ENCODE measurements at places on chromosomes 3 and 15. TPM values are rescaled to one million over a fixed set of nuclear protein-coding genes. Genes with fewer than 3 reads are reported as not detected.

DNA sequence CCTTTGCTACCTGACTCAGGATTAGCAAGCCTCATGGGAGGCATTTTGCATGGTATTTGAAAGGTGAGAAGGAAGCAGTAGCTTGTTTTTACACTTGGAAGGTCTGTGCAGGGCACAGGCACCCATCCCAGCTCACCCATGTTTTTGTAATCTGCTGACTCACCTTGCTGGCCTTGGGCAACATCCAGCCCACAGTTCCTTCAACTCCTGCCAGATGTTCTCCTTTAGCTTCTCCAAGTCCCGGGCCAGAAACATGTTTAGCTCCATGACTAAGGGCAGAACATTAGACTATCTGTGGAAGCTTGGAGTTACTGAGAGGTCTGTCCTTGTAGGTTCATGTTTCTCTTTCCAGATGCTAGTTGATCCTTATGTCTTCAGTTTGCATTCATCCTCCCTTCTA lies 12.4 kb upstream of the ZNF770 start:
- H3K4me1 ChIP-seq, result no peaks in the 10 kb centered on the region
- H3K36me3 ChIP-seq, result no peaks in the 10 kb centered on the region
- H3K27me3 ChIP-seq, result no peaks in the 10 kb centered on the region
- H3K4me3 ChIP-seq, result no peak overlapping the region

DNA sequence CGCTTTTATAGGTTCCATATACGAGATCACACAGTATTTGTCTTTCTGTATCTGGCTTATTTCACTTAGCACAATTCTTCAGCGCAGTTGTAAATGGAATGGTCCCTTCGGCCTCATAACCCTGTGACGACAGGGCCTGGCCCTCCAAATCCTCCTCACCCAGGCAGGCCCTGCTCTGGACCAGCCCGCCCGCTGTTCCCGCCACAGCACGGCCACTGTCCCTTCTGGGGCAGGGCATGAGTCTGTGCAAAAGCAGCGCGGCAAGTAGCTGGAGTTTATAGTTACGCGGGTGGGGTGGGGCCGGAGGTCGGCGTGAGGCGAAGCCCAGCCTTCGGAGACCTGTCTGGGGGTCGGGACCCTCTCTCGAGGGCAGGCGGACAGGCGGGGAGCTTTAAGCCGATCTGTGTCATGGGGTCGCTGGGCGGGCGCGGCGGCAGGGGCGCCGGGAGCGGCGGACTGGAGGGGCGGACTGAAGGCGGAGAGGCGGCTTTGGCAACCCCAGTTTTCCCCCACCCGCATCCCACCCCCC lies 543 bp downstream of the ARPIN start:
- H3K4me1 ChIP-seq, result peaks cover 33% of the 10 kb centered on the region
- H3K4me3 ChIP-seq, result peak overlapping the region; percentile 92
- peak; percentile 70 for DNase-seq
- H3K27ac ChIP-seq, result peak overlapping the region; percentile 84

- no peak overlapping the region for H3K27ac ChIP-seq
- no peaks in the 10 kb centered on the region for H3K27me3 ChIP-seq
- no peak for DNase-seq
- no peaks in the 10 kb centered on the region for H3K36me3 ChIP-seq
- no peaks in the 10 kb centered on the region for H3K4me1 ChIP-seq
These were observed 34.5 kb upstream of the SKOR1 start for GRCh38 chr15:67790610-67791319.

The DLEC1 gene
- not detected for total RNA-seq

The KCNH8 gene
- total RNA-seq, result 2.8 TPM

- H3K27ac ChIP-seq, result peak overlapping the region; percentile 95
- DNase-seq, result peak; percentile 62
- H3K4me3 ChIP-seq, result no peak overlapping the region
- H3K27me3 ChIP-seq, result no peaks in the 10 kb centered on the region
- H3K36me3 ChIP-seq, result no peaks in the 10 kb centered on the region
These were observed 15.9 kb upstream of the SMAD3 start for GRCh38 chr15:67049351-67050044.

DNA sequence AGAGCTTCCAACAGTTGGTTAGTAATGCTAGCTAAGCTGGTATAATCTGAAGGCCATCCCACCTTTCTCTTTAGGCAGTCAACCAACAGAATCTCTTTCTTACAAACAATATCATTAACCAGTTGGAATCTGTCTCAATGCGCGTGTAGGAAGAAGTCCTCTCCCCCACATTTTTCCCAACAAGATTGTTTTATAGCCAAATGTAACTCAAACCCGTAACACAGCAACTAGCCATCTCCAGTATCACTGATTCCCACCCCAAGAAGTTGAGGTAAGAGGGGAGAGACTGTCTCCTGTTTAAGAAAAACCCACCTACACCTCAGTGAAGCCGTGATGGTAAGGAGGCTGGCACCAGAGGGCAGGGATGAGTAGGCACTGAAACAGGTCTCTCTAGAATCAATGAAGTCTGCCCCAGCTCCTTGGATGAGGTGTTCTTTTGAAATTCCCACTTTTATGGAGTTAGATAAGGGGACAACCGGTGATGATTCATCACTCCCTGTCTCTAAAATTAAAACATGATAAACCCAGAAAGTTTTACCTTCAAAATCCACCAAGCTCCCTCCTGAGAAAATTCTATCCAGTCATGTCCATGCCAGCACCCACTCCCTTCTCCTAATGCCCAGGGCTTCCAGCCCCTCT lies 30.9 kb downstream of the CDC25A start:
- H3K4me3 ChIP-seq, result no peak overlapping the region
- peaks cover 22% of the 10 kb centered on the region for H3K36me3 ChIP-seq
- no peak for DNase-seq
- H3K27ac ChIP-seq, result no peak overlapping the region
- H3K27me3 ChIP-seq, result no peaks in the 10 kb centered on the region

DNA sequence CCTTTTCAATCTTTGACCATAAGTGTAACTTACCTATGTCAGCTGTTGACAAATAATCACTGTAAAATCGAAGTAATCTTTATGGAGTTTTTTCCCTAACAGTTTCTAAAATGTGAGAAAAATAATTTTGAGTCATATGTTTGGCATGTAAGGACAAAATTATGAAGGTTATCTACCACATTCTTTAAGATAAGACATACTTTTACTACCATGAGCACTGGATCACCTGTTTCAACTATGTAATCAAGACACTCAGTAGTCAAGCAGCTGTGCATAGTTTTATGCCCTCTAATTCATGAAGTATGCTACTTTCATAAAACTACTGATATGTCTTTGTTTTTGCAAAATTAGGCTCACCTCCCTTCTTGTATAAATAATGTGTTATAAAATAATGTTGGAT lies 12.1 kb downstream of the FGF7 start:
- H3K27me3 ChIP-seq, result no peaks in the 10 kb centered on the region
- H3K36me3 ChIP-seq, result no peaks in the 10 kb centered on the region
- no peak for DNase-seq
- H3K4me1 ChIP-seq, result no peaks in the 10 kb centered on the region

The GP9 gene
- not detected for total RNA-seq

DNA sequence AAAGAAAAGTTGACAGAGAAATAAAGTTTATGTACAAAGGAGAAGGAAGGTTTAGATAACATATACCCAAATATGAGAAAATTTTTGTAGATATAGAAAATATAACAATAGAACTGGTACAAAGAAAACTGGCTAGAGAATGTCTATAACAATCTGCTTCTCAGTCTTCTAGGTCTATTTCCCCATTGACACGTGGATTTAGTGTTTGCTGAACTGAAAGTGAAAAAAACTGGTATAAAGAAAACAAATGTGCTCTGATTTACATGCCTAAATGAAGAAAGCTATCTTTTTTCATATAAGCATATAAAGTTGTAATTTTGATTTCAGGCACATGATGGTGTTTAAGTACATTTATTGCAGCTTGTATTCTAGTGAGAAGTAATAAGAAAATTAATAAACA lies 9.8 kb downstream of the KCNMB2 start:
- no peak for DNase-seq
- H3K27ac ChIP-seq, result no peak overlapping the region
- no peaks in the 10 kb centered on the region for H3K36me3 ChIP-seq
- H3K27me3 ChIP-seq, result no peaks in the 10 kb centered on the region
- no peaks in the 10 kb centered on the region for H3K4me1 ChIP-seq

DNA sequence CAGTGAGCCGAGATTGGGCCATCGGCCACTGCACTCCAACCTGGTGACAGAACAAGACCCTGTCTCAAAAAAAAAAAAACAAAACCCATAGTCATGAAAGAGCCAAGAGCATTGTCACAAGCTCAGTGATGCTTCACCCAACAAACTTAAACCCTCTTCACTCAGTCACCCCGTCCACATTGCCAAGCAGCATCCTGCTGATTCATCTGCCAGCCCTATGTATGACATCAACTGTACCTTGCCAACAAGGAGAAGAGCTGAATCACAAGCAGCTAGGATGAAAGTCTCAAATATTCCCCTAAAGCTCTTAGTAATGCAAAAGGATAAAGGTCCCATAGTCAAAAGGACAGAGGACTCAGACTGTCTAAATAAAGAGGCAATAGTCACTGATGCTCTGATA lies 90.0 kb downstream of the ANO10 start:
- H3K27ac ChIP-seq, result no peak overlapping the region
- no peaks in the 10 kb centered on the region for H3K27me3 ChIP-seq
- no peaks in the 10 kb centered on the region for H3K36me3 ChIP-seq

The ITIH3 gene
- 1.1 TPM for total RNA-seq

The GPR160 gene
- 52.4 TPM for total RNA-seq

GRCh38 chr15:80785335-80785734 lies 6.2 kb downstream of the CEMIP start:
- H3K4me3 ChIP-seq, result no peak overlapping the region
- no peak for DNase-seq
- no peak overlapping the region for H3K27ac ChIP-seq

The CAND2 gene
- 4.8 TPM for total RNA-seq

DNA sequence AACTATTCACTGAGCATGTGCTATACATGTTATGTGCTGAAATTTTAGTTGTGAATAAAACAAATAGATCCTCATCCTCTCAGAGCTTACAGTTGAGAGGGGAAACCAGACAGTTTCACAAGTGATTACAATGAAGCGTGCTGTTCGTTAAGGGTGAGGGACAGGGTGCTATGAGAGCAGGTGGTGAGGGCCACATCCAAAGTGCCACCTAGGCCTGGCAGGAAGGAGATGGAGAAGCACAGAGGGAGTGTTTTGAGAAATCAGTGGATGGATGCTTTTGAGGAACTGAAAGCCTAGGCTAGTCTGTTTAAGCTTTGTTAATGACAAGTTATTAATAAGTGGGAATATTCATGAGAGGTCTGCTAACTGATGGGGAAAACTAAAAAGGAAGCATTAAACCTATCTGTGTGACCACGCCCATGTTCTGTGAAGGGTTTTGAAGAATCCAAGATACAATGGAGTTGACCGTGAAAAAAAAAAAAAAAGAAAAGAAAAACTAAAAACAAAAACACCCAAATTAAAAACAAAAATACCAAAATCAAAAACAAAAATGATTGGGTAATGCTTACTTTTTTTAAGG lies 7.3 kb downstream of the MCTP2 start:
- no peak overlapping the region for H3K27ac ChIP-seq
- H3K27me3 ChIP-seq, result no peaks in the 10 kb centered on the region
- H3K4me3 ChIP-seq, result no peak overlapping the region
- peaks cover 16% of the 10 kb centered on the region for H3K4me1 ChIP-seq

The FOXB1 gene
- not detected for total RNA-seq

- DNase-seq, result no peak
- no peak overlapping the region for H3K27ac ChIP-seq
- no peaks in the 10 kb centered on the region for H3K36me3 ChIP-seq
- H3K4me1 ChIP-seq, result no peaks in the 10 kb centered on the region
These were observed 52.4 kb downstream of the SUCNR1 start for GRCh38 chr3:151925876-151926275.
